ENCODE measurements at places on chromosomes 3 and 15.
A peak's percentile ranks its signal among the peaks of the same experiment; 100 is the strongest.

DNA sequence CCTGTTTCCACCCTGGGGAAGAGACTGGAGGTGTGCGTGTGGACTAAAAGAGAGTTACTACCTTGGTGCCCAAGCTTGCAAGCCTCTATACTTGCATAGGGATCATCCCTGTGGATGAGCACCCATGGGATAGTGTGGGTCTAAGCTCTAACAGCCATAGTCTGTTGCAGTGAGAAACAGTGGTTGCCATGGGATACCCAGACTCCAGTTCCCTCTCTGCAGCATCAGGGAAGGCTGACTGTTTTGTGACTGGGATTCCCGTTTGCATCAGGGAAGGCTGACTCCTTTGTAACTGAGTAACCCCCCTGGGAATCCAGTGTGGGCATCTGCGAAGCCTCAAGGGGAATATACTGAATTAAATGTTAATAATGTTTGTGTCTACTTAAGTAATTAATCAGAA is 196.1 kb downstream of the ZNF621 start:
- DNase-seq = no peak

DNA sequence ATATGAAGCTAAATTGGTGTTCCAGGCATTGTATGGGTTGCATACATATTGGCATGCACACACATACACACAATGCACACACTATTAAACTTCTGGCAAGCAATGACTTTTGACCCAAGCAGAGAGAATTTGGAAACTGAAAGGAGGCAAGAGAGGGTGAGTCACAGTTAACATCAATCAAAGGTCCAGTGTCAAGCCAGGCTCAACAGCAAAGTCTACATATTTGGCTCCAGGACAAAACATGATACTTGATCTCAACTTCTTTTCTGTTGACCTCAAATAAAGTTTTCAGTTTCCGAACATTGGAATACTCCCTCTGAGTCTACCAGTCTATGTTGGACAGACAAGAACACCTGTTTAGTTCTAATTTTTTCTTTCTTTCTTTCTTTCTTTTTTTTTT is 28.3 kb downstream of the IL12A start:
- peak; percentile 36 for DNase-seq

GRCh38 chr3:14120111-14120920 is 4.4 kb downstream of the CHCHD4 start:
- no peak for DNase-seq

- peak; percentile 9 for DNase-seq
Observed at GRCh38 chr15:33226559-33227181, 32.2 kb upstream of the FMN1 start.

- DNase-seq = no peak
Observed at GRCh38 chr3:71087143-71088018, 496.1 kb downstream of the FOXP1 start.

- DNase-seq = no peak
Observed at GRCh38 chr15:95663156-95664100, 667.1 kb upstream of the NR2F2 start.

DNA sequence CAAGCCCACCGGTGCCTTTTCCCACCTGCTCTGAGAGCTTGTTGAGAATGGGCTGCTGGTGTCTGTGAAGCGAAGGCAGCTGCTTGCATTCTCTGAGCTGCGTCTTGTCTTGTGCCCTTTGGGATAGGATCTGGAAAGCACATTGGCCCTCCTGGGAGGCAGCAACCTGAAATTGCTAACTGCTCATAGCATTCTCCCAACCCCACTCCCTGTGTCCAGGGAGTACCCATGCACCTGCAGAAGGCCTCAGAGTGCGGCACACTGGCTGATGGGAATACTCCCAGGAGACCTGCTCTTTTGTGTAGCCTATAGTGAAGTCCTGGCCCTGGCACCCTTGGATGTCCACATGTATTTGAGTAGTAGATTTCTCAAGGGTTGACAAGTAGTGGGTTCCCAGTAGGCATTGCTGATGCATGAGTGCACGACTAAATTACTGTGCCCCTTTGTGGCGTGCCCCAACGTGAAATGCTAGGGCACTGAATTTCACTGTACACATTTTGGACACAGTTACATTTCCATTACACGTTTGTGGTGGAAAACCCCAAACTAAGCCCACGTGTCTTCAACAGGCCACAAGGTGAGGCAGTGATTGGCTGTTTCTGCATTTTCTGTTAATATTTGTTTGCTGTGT is 3.7 kb downstream of the EPHB1 start:
- no peak for DNase-seq

DNA sequence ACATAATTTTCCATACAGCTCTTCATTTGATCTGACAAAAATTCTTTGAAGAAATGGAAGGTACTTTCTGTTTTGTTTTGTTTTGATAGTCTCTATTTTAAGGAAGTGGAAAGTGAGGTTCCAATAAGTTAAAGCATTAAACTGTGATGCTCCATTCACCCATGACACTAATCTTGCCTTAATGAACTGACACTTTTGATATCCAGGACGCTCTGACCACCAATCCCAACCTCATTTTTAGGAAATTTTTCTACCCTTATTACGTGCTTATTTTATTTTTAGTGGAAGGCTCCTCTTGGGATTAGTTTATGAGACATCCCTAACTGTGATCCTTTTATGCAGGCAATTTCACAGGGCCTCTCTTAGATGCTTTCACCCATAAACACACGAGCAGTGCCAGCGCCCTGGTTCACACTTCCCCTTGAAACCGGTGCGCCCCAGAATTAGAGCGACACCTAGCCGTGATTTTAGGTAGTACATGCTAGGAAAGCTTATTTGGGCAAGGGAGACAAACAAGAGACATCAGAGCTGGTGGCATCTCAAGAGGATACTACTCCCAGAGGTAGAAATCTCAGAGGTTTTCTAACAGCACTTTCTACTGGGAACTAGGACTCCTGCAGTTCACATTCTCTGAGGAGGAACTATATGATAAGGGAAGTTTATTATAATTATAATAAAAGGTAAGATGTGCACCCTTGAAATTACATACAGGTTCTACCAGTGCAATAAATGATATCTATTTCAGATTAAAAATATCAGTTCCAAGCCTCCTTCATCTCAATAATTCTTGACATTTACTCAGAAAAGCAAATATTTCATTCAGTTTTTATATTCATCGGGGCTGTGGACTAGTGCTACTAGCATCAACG is 173.9 kb downstream of the SLC9A9 start:
- peak; percentile 58 for DNase-seq

DNA sequence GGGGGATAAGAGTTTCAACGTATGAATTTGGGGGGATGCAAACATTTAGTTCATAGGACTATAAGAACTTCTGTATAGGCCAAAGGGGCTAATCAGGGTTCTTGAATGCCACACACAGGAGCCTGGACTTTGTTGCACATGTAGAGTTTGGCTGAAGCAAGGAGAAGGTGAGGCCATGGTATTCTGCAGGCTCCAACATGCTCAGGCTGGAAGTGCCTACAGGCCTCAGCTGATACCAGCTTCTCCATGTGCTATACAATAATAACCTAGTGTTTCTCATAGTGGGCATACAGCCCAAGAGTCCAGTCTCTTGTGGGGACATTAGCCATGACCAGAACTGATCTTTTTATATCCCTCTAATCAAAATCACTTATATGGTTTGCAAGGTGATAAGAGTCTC is 399.7 kb upstream of the MCTP2 start:
- DNase-seq = no peak

DNA sequence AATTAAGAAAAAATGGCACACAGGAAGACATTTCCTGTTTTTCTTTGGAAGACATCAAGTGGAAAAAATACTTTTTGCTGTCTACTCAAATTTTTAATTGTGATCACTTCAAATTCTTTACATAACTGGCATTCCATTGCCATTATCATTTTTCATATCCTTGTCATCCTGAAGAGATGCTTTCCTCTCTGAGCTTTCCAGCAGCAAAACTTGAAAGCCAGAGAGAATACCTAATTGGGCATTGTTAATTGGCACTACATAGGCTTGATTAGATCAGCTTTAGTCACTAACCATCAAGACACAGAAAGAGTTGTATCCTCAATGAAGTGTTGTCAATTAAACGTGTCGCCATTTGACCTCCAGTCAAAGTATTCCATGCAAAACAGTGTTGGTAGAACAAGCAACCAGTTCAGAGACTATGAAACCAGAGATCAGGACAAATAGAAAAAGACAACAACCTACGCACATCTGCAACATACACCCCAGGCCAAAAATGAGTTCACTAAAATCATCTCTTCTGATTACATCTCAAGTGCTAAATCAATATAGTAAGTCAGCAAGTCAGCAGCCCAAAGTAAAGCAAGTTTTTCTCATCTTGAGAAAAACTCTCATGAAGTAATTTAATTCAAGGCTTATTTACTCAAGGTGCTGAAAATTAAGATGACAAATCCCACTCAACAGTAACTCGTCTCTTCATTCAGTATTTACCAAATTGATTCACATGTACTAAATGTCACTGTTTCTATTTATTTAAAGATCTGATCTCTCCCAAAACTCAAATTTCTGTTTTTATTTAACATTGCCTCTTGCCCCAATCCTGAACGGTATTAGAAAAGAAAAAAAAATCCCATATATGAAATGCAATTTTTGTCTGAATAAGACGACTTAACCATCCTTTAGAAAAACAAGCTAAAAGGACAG is 123.0 kb downstream of the SUCLG2 start:
- no peak for DNase-seq

DNA sequence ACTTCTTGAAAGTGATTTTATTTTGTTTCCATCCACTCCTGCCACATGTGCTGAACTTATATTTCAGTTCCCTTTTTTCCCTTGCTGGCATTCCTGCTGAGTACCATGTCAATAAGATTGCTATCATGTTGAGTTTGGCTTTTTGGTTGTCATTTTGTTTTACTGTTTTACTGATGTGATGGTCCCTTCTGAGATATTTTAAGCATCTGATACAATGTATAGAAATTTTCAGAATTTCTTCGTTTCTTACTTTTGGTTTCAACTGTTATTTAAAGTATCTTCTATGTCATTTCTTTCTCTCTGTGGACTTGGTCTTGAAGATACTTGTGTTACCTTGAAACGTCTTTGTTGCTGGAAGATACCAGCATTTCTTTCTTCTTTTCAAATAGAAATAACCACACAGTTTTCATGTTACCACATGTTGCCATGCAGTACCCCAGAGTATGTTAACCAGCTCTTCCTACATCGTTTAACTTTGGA is 14.1 kb downstream of the SIDT1 start:
- no peak for DNase-seq

GRCh38 chr15:33194237-33194636 is 277 bp downstream of the FMN1 start:
- DNase-seq = peak; percentile 30

DNA sequence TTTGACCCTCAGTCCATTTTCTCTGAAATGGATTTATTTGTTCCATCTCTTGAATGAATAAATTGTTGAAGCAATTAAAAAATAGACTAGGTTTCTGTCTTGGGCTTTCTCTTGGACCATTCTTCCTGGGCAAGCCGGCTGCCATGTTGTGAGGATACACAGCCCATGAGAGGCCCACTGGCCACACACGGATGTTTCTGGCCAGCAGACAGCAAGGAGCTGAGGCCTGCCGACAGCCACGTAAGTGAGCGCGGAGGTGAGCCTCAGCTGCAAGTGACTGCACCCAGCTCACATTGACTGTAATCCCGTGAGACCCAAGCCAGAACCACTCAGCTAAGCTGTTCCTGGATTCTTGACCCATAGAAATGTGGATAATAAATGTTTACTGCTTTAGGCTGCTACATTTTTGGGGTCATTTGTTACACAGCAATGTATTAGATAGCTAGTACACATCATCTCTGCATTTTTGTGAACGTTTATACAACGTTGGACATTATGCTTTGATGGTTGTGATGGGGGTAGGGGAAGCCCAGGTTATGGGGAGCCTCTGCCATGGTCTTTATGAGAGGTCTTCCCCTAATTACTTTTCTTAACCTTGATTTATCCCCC is 22.8 kb downstream of the IDH3A start:
- DNase-seq = no peak

- DNase-seq = no peak
Observed at GRCh38 chr15:59307165-59307537, 65.5 kb downstream of the MYO1E start.

DNA sequence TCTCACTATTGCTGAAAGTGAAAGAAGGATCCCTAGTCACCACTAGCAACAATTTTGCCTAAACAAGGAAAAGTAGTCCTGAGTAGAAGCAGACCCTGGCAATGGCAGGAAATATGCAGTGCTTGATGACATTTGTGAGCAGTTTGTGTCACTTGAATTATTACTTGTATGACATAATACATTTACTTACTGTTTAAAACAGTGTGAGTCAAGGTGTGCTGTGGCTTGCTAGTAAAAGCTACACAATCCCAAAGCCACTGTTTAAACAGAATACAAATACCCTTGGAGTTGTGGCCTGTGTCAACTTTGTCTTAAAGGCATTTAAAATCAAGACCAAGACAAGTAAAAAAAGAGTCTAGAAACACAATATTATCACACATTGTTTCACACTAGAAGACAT is 775.4 kb downstream of the ROBO1 start:
- DNase-seq = no peak

DNA sequence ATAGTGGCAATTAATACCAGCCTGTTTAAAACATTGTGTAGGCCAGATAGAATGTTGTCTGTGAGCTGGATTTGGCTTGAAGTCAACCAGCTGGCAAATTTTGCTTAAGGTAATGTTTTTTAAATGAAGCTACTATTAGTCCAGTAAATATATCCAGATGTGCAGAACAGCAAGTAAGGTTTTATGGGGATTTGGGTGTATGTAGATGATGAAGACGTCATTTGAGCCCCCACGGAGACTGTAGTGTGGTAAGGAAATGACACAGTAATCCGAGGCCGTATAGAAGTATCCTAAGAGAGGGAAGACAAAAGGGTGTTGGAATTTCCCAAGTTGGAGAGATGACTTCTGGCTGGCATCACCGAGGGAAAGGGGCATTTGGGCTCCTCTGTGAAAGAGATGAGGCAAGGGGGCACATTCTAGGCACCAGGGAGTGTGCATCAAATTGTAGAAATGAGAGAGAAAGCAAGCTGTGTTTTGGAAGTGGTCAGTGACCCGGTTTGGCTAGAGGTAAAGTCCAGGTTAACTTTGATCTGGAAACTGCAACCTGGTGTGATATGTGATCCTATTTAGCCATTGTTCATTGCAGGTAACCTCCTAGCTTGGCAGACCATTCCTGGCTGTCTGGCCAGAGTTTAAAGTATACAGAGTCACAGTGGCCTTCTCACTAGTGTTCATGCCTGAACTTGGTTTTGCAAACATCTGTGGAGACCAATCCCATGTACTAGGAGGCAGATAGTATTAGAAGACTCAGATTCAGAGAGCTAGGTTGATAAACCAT is 104.2 kb downstream of the ITPR1 start:
- no peak for DNase-seq

DNA sequence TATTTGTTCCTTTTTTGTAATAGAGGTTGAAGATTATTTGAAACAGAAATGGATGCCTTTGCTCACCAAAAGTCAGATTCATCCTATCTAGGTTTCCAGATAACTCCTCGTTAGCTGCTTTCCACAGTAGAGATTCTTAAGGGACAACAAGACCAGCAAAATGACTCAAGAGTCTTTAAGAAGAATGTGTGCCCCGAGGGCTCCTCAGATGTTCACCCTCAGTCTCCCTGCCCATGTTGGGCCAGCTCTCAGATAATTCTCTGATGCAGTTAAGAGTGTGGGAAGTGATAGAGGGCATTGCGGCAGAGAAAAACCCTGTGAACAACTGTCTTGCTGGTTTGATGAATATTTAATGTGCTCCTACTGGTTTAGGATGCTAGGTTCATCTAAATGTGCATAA is 251.1 kb downstream of the PTPRG start:
- DNase-seq = no peak

GRCh38 chr3:21054064-21054463 is 696.9 kb downstream of the ZNF385D start:
- no peak for DNase-seq
